Right hindlimb (tissue), 1 donor: ENCODE measurements at places on chromosomes 12 and 14.

DNA sequence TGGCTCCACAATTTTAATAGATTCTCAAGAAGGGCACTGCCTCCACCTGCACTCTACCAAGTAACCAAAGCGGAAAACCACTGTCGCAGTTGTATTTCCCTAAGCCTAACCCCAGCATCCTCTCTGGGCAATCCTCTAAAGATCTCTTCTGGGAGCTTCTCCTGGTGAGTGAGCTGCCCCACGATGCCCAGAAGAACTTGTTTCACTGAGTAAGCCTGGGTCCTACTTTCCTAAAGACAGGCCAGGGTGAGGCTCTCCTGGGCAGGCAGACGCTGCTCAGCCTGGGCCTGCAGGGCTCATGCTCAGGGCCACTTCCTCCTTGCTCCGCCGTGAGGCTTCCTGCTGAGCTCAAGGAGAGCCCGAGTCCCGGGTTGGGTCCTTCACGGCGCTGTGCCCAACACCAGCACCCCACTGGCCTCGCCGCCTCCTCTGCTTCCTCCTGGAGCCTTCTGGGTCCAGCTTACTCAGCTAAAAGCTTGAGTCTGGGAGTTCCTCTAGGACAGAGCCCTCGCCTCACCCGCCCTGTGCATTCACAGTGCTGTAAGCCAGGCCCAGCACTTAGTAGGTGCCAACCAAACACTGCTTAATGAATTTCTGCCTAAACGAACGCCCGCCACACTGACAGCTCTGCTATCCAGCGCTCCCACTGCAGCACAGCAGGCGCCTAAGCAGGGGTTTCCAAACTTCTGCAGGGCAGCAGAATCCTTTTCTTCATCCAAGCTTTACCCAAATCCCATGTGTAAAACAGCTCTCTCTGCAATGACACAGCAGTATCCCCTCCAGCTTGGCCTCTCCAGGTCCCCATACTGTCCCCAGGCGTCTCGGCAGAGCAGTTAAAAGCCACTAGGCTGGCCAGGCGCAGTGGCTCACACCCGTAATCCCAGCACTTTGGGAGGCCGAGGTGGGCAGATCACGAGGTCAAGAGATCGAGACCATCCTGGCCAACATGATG lies 5.7 kb downstream of the RAB35 start:
- peak; percentile 32 for DNase-seq

DNA sequence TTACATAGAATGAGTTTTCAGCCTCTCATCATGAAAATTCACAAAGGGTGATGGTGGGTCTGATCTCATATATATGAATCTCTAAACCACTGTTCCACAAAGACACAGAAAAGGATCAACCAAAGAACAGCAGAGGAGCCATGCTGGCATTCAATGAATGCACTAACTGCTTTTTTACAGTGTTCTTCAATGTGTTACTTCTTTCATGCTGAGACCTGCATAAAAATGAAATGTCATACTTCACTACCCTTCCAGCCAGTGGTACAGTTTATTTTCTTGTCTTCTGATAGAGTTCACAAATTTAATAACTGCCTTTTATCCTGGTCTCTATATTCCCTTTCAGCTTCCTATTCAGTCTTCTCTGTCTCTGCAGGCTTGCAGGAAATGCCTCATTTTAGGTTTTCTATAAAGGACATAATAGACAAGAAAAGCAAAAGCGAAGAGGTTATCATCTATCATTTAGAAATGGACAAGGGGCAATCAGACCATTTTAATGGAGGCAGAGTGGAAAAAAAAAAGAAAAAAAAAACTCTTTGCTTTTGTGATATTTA lies 836.7 kb upstream of the FOXG1 start:
- DNase-seq = no peak

- DNase-seq = peak; percentile 37
Observed at GRCh38 chr14:63245893-63246292, 41.6 kb downstream of the RHOJ start.

- DNase-seq = peak; percentile 75
Observed at GRCh38 chr12:49866859-49867569, 24.1 kb upstream of the BCDIN3D start.

DNA sequence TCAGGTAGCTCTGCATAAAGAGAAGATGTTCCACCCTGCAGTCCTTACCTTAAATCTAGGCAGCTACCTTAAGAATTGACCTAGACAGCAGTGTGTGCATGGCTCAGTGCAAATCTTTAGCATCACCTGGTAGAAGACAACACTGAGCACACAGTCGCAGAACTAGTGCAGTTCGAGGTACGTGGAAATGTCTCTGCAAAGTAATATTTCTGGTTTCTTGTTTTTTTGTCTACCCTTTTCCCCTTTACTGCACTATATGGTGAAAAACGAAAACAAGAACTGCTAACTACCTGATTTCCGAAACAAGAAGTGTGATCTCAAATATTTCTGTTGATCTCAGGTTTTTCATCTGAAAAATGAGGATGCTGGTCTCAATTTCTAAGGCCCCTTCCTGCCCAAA lies 82.5 kb downstream of the ETV6 start:
- DNase-seq = no peak

DNA sequence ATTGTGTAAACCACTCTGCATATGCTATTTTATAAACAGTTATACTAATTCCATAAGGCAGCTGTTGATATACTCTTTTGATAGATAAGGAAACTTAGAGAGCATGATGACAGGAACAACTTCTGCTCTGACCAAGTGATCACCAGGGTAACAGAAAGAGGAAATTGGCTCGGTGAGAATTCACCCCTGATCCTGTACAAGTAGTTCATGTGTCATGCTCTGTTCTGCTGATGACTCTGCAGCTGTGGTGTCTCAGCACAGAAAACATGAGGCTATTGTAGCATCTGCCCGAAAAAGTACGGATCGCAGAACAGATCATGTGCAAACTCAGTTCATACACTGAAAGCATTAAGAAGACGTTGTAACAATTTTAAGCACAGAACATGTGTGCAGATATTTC lies 345.0 kb downstream of the LRIG3 start:
- DNase-seq = peak; percentile 60
